Immature natural killer cell (primary cell): ENCODE measurements at places on chromosomes 7 and 10.

GRCh38 chr7:73774923-73775322 is 4.9 kb upstream of the CLDN3 start:
- no peak for DNase-seq

GRCh38 chr7:24930856-24931255 is 49.1 kb downstream of the OSBPL3 start:
- no peak for DNase-seq

DNA sequence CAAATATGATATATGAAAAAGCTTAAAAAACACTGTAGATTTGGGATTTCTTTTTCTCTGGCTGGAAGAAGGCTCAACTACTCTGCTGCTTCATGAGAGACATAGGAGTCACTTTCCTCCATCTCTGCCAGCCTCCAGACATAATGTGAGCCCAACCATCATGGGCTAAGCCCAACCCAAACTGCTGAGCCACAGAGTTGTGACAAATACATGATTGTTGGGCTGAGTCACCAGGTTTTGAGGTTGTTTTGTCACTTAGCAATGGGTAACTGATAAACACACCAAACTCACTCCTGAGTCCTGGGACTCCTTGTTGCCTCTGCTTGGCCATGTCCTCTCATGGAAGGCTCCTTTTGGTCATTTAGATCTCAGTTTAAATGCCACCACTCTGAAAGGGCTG is 381.8 kb upstream of the FZD8 start:
- no peak for DNase-seq

DNA sequence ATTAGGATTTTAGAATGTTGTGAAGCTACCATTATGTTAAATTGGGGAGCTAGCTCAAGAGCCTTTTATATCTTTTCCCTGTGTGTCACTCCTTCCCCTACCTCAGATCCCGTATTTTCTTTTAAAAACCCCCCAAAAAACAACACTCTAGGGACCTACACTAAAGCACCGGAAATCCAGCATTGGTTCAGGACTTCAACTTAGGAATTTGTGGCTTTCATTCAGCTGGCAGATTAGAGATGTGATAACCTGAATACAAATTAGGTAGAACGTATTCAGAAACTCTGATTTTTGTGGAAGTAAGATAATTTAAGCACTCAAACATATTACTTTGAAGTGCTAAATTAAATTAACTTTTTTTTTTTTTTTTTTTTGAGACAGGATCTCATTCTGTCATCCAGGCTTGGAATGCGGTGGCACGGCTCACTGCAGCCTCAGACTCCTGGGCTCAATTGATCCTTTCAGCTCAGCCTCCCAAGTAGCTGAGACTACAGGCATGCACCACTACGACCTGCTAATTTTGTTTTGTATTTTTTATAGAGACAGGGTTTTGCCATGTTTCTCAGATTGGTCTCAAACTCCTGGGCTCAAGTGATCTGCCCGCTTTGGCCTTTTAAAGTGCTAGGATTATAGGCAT is 6.8 kb downstream of the TBC1D12 start:
- no peak for DNase-seq

DNA sequence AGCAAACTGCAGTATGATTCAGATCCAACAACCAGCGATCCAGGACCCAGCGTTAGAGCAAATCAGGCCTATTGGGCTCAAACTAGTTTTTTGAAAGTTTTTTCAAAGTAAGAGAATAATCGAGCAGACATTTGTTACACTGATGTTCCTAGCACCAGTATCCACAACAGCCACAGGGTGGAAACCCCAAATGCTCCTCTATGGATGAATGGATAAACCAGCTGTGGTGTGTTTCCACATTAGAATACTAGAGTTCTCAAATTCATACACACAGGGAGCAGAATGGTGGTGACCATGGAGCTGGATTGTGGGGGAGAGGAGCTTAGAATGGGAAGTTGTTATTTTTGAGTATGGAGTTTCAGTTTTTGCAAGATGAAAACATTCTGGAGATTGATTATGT is 60.7 kb downstream of the PDIA4 start:
- DNase-seq = no peak

DNA sequence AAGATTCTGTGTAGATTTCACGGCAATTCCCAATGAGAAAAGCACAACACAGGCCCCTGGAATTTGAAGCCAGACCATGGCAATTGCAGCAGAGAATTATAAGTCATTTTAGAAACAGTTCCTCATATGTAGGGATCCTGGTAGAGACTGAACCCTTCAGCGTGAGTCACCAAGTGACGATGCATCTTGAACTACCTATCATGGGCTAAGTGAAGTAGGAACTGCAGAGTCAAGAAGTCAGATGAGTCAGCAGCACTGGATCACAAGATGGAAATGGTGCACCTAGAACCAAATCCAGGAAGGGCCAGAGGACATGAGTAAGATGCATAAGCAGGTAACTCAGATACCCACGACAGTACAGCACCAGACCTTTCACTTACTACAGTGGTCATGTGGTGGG is 140.0 kb upstream of the TPK1 start:
- DNase-seq = no peak

DNA sequence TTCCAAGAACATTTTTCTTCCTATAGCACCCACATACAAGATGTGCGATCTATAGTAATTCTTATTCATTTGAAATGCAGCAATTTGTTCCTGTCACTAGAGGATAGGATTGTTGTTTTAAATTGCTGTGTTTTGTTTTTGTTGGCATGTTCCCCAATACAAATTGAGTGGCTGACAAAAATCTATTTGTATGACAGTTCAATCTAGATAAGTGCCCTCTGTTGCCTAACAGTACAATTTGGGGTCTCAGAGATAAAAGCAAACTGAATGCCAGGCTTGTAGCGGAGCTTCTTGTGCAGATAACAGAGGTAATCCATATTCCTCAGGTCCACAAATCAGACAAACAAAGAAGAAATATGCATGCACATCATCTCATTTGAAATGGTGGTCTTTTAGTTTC is 68.8 kb downstream of the VTI1A start:
- DNase-seq = no peak

DNA sequence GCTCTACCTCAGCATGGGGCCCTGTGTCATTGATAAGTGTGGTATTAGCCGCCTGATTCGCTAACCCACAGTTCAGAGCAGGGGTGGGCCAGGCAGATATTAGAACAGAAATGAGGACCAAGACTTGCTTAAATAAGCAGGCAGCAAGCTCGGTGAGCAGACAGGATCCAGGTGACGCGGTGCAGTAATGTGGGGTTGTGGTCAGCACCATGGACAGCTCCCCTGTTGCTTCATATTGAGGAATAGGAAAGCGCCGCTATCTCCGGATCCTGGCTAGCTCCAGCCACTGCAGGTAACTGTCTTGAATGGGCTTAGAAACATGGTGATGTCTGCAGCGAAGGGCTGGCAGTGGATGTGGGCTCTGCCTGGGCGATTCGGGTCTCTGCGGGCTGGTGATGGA is 51.3 kb upstream of the GPR26 start:
- DNase-seq = peak; percentile 7

DNA sequence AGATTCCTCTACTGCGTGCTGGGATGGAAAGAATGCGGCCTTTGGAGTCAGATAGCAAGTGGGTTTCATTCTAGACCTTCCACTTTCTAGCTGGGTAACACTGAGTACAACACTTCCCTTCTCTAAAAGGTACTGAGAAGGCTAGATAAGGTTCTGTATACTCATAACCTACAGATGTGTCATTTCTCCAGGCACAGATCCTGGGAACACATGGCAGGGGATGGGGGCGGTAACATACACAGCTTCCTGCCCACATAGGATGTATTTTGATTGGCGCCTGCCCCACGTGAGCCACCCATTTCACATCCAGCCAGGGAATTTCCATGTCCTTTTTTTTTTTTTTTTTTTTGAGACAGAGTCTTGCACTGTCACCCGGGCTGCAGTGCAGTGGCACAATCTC is 31.8 kb downstream of the KLRG2 start:
- no peak for DNase-seq

DNA sequence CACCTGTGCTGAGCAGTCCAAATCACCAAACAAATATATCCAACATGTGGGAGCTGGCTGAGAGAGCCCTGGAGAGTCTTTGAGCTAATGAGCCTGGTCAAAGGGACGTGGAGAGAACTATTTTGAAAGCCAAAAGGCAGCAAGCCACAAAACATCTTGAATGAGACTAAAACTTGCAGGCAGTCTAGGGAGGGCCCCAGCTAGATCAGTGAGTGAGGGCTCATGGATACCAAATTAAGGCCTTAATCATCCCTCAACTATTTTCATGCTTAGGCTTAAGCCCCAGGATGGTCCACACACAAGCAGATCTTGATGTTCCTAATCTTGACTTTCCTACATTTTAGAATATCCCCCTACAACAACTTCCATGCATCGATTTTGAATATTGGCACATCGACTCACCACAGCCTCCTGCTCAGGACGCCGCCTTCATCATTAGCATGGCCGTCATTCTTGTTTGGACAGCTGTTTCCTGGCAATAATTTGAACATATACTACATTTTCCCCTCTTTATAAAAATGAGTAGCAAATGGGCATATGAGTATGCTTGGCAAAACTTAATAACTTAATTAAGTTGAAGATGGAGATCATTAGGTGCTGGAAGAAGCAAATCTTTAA is 86.9 kb upstream of the ADAM12 start:
- no peak for DNase-seq

DNA sequence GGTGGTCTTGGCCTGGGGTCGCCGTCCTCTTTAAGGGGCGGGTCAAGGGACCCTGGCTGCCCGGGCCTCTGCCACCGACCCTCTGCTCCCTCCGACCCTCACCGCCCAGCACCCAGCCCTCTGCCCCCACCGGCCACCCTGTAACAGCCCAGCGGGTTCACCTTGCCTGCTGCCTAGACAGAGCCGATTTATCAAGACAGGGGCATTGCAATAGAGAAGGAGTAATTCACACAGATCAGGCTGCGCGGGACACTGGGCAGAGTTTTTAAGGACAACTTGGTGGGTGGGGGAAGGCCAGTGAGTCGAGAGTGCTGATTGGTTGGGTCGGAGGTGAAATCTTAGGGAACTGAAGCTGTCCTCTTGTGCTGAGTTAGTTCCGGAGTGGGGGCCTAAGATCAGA is 779 bp upstream of the ADCK2 start:
- DNase-seq = no peak

GRCh38 chr7:124073310-124073645 is 40.4 kb upstream of the TMEM229A start:
- no peak for DNase-seq

DNA sequence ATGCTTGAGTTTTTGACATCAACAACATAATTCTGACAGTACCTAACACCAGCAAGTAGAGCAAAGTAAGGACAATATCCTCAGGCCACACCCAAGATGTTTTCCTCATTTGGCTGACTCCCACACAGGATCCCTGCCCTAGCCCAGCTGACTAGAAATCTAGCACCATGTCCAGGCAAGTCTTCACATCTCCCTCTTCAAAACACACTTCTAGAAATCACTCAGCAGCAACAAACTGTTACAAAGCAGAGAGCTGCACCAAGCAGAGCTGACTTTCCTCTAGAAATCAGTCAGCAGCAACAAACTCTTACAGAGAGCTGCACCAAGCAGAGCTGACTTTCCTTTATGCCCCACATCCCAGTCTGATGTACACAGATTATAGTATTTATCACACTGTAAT is 7.7 kb downstream of the TMEM168 start:
- no peak for DNase-seq

- no peak for DNase-seq
These were observed 498.1 kb downstream of the KCNMA1 start for GRCh38 chr10:77139252-77140160.

- no peak for DNase-seq
These were observed 36.3 kb upstream of the SH2D4B start for GRCh38 chr10:80501381-80501912.

GRCh38 chr7:33903791-33904680 is 1.3 kb upstream of the BMPER start:
- DNase-seq = peak; percentile 7

DNA sequence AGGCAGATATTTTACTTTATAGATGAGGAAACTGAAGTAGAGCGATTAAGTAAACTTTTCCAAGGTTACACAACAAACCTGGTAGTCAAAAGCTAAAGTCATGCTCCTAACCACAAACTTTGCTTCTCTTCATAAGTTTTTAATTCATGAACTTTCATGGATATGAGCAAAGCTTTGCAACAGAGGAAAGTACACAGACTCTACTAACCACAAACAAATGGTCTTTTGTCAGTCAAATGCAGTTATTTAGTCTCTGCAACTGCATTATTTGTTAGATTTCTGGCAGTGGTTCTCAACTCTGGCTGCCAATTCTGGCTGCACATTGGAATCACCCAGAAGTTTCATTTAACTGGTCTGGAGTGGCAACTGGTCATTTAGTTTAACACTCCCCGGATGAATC is 140.6 kb upstream of the TMEM168 start:
- DNase-seq = no peak

GRCh38 chr10:110989016-110989415 is 69.6 kb downstream of the SHOC2 start:
- no peak for DNase-seq

GRCh38 chr10:115932099-115932498 is 340.9 kb downstream of the GFRA1 start:
- DNase-seq = no peak

- no peak for DNase-seq
These were observed 108.3 kb upstream of the DPP6 start for GRCh38 chr7:153943861-153944260.

GRCh38 chr7:37942934-37943610 is 22.6 kb downstream of the EPDR1 start:
- DNase-seq = no peak

GRCh38 chr7:111639934-111640333 is 77.6 kb upstream of the IMMP2L start:
- DNase-seq = no peak

DNA sequence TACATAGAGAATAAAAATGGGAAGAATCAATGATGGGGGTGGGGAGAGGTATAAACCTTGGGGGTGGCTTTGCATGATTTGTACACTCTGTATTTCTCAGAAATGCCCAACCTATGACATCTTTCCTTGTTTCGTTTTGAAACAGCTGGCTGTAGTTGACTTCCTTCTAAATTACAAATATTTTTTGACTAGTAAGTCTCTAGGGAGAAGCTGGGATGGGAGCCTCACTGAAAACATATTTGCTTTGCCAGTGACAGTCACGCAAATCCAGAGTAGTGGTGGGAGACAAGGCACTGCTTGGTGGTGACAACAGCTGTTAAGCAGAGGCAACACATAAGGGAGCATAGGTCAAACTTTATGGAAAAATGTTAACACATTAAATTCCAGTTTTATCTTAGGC is 440.5 kb downstream of the SEMA3D start:
- no peak for DNase-seq

DNA sequence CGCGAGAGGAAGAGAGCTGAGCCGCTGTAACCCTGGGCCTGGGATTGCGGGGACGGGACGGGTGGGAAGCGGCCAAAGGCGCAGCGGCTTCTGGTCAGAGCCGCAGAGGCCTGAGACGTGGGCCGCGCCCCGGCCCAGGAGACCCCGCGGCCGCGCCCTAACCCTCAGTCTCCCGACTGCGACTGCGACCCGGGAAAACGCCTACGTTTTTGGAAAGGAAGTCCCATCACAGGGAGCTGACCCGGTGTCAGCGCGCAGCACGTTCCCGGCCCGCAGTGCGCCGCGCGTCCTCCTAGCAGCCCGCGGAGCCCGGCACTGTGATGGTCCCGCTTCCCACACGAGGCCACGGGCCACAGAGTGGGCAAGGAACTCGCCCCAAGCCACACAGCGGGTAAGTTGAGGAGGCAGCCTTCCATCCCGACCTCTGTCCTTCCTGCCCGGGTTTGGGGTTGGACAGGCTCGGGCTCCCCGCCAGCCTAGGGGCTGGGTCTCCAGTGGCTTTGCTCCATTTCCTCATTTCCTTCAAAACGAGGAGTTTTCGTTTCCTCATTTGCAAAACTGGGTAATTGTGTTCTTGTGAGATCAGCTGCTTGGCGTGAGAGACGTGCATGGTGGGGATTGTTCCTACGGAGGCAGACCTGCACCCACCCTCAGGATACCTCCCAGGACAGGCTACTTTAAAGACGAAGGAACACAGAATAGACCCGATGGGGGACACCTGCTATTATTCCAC is 1.2 kb downstream of the GPNMB start:
- no peak for DNase-seq
